ENCODE measurements at places on chromosomes 3 and 15.

GRCh38 chr15:50685191-50685975, 1.2 kb downstream of the TRPM7 start:
- no peak for DNase-seq

DNA sequence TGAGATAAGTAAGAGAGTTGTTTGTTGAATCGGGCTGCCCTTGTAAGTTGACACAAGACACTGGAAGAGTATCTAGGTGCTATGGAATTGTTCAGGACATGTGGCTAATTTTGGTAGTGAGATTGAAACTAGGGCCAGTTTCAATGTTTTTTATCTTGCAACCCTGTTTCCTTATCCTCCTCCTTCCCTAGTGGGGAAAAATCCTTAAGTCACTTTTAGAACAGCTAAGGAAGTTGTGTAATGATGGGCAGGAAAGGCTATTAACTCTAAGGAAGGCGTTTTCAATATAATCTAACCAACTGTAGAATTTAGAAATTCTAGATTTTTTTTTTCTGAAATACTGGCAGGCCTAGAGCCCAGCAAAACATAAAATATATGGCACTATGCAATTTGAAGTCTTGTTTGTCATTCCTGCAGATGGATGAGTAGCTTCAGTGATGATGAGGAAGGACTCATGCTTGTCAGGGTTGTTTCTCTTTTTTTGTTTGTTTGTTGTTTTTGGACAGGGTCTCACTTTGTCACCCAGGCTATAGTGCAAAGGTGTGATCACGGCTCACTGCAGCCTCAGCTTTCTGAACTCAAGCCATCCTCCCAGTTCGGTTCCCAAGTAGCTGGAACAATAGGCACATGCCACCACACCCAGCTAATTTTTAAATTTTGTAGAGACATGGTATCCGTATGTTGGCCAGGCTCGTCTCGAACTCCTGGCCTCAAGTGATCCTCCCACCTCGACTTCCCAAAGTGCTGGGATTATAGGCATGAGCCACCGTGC, 27.6 kb upstream of the ADAMTS9 start:
- no peak for DNase-seq

- DNase-seq, result no peak
Measured at GRCh38 chr15:32743411-32744140, 25.8 kb downstream of the GREM1 start.

DNA sequence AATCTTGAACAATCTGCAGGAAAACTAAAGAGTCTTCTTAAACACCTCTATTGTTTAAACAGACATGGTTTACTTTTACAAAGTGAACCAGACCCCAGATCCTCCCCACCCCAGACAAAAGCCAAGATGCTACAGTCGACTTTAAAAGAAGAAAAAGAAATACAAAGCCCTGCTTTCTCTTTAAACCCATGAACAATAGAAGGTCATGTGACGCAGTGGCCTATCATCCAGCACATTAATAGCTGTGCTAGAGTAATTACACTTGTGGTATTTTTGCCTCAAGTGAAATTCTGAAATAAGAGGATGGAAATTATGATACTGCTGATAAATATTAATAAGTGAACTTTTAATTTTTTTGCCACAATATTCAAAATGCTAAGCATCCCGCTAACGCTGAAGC, 613.4 kb downstream of the FOXP1 start:
- DNase-seq, result no peak

DNA sequence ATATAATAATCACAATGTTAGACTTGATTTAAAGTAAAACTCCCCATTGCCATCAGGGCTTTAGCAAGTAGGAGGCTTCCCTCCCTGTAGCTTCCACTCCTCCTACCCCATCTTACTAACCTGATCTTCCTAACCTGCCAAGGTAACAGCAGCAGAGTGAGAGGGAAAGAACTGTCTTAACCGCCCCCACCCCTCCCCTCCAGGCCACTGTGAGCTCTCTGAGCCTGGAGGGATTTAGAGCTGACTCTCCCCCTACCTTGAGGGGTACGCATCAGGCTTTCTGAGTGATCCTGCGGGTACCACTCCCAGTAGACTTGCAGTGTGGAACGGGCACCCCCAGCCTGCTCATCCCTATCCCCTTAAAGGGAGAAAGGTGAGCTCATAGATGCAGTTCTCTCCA, 11.4 kb upstream of the PRSS50 start:
- DNase-seq, result no peak

- no peak for DNase-seq
Measured at GRCh38 chr3:69240651-69241568, 118.5 kb upstream of the LMOD3 start.

DNA sequence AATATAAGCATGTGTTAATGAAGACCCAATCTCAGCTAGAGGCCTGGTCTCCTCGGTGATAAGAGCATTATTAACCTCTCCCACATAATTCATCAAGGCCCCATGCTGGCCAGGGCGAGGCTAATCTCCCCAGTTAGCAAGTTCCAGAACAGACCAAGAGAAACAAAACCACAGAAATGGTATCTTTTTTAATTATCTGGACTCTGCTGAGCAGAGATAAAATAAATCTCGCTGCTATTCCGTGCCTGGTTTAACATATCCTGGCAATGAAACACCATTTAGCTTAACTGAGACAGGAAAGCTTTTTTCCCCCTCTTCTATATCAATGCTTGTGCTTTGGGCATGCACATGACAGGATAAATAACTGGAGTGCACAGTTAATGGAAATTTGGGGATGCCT, 72.5 kb upstream of the ARHGEF3 start:
- no peak for DNase-seq

DNA sequence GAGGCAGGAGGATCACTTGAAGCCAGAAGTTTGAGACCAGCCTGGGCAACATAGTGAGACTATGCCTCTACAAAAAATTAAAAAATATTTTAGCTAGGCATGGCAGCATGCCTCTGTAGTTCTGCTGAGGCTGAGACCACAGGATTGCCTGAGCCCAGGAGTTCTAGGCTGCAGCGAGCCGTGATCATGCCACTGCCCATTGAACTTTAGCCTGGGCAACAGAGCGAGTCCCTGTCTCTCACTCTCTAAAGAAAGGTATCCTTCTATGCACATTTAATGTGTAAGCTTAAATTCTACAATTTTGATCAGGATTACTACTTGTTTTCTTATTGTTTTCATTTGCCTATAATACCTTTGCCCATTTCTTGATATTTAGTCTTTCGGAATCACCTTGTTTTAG, 26.8 kb downstream of the GALK2 start:
- DNase-seq, result no peak

- DNase-seq, result no peak
Measured at GRCh38 chr3:149339931-149340309, 6.5 kb upstream of the TM4SF18 start.

GRCh38 chr3:127464642-127465041, 125.9 kb downstream of the TPRA1 start:
- no peak for DNase-seq

GRCh38 chr3:126961791-126962461, 21.0 kb upstream of the PLXNA1 start:
- no peak for DNase-seq

- DNase-seq, result no peak
Measured at GRCh38 chr3:105499961-105500360, 133.3 kb downstream of the ALCAM start.

DNA sequence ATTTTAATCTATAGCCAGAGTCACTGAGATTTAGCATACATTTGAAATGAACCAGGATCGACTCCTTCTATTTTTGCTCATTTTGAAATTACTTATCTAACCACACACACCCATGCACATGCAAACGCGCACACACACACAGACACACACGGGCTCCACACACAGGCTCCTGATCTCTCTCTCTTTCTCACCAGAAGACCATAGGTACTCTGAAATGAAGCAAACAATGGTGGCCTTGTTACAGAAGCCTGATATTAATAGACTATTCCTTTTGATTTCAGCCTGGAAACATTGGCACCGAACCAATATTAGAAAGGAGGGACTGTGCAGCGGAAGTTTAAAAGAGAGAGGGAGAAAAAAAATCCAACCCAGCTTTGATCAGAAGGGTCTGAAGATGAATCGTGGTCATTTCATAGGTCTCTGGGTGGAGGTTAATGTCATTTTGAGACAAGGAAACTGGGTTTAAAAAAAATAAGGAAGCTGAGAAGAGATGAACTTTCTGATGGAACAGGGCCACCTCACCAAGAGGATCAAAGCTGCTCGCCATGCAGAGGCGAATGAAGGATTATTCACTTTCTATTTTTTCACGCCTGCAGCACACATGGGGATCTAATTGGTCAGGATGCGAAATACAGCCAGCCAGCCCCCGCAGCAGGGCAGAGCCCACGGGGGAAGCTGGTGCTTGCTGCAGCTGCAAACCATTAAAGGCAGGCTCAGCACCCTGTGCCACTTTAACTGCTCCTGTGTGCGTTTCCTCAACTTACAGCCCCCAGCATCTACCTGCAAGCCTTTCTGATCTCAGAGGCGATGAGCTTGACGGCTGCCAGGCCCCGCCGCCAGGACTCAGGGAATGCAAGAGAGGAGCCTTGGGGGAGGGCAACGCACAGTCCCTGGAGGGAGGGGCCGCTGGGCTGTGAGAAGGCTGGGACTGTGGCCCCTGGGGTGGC, 88.8 kb downstream of the HES1 start:
- DNase-seq, result no peak

DNA sequence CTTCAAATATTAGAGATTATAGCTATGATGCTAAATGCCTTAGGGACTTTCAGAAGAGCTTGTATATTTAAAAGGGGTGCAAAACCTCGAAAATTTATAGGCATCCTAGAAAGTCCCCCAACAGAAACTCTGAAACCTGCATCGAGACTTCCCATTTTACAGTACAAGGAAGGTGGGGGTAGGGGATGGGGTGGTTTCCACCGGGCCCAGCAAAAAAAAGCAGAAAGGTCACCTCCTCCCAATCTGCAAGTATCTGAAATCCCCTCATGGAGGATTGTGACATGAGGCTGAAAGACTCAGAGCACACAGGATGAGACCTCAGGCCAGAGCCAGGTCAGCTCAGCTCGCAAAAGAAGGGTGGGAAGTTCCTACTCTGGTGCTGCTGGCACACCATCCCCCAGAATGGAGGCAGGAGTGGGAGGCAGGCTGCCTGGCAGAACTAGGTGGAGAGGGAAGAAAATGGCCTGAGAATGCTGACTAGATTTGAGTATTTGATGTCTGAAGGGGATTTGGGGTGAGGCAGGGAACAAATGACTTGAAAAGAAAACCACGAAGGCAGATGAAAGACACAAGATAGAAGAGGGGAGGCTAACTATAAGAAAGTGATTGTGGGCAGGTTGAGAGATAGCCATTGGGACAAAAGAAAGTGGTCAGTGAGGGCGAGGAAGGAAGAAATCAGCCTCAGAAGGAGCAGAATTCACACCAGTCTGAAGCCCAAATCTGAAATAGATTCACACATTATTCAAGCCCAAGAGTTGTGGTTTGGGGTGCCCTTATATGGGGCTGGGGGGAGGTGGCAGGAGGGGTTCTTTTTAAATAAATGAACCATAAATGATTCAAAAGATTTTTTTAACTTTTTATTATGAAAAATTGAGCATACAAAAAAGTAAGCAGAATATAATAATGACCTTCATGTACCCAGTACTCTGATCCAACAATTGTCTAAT, 22.5 kb upstream of the TSC22D2 start:
- DNase-seq, result no peak

DNA sequence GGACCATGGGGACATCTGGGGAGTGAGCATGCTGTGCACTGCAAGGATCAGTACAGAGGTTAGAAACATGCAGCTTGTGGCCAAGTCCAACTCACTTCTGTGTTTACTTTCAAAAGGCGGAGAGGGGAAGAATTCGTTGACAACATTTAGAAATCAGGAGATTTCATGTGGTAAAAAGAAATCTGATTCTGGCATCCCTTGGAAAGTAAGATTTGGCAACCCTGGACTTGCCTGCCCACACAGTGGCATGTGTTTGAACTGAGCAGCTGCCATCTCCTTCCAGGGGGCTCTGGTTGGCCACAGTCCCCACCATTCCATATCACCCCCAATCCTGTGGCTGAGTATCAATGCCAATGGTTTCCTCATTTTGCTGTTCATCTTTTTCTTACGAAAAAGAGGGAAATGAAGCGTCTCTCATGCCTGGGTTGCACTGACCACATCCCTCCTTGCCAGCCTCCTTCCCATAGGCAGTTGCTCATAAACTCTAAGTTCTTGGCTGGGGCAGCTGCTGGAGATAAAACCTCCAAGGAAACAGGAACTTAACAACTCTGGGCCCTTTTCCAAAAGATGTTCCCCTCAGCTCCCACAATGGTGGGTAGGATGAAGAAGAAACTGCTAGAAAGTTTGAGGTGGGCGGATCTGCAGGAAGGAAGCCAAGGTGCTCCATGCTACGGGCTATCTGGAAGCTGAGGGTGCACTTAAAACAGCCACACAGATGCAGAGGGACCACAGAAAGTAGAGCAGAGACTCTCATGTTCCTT, 29.2 kb downstream of the SLC6A11 start:
- no peak for DNase-seq

GRCh38 chr3:100454677-100455076, 37.7 kb upstream of the TMEM45A start:
- DNase-seq, result no peak

GRCh38 chr15:40075298-40076044, 33.2 kb downstream of the BMF start:
- DNase-seq, result no peak

GRCh38 chr15:92990031-92990430, 89.9 kb downstream of the CHD2 start:
- DNase-seq, result no peak

DNA sequence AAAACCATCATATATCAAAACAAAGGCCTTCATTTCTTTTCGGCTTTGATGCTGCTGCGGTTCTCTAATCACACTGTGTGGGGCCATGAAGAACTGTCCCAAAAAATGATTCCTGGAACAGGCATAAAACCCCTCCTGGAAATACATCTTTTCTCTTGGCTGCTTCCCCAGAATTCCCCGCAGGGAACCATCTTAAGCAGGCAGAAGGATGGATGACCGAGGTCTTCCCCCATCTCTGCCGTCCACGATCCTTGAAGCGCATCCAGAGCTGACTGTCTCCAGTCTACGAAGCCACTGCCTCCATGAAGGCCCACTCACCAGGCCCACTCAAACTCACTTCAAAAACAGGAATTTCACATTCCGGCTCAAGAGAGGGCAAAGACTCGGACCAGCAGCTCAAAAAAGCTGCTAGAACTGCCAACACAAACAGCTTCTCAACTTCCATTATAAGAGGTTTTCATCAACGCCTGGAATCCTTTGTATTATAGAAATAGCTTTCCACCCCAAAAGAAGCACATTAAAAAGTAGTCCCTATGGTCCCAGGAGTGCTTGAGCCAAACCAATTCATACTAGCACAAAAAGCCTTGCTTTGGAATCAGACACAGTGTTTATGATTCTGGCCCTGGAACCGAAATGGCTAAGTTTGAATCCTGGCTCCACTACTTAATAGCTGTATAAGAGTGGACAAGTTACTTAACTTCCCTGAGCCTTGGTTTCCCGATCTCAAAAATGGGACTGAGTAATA, 487.5 kb upstream of the WNT5A start:
- no peak for DNase-seq

DNA sequence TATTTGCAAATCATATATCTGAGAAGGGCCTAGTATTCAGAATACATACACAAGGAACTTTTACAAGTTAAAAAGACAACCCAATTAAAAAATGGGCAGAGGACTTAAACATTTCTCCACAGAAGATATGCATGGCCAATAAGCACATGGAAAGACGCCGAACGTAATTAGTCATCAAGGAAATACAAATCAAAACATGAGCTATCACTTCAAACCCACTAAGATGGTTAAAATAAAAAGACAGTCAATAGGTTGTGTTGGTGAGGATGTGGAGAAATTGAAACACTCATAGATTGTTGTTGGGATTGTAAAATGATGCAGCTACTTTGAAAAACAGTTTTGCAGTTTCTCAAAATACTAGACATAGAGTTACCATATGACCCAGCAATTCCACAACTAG, 61.2 kb upstream of the NEO1 start:
- DNase-seq, result no peak

Data from stimulated activated CD4-positive, alpha-beta T cell treated with anti-CD3 and anti-CD28 coated beads, TNF-alpha, amount 100 ng/mL, for 1 hour (primary cell).